ENCODE measurements at places on chromosomes 4 and X.

DNA sequence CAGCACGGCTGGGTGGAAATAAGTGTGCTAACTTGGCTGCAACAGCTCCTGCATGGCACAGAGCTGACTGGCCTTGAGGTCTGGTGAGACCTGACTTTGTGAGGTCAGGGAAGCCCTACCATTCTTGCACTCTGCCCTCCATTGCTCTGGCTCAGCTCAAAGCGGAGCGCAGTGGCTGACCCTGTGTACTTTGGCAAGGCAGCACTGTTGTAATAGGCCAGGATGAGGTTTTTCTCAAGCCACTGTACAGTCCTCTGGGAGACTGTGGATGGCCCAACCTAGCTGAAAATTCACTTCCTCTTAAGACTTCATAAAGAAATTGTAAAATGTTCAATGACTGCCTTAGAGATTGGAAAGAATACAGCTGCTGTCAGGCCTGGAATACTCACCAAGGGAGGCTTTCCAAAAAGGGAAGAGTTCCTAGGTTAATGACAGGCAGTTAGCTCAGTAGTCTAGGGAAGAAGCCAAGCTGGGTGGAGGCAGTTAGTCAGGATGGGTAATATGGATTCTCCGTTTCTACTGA lies 129.8 kb downstream of the GUCY2F start:
- DNase-seq, result peak; percentile 36
- H3K36me3 ChIP-seq, result no peaks in the 10 kb centered on the region
- no peak overlapping the region for H3K4me3 ChIP-seq

- no peak for DNase-seq
- no peak overlapping the region for H3K4me3 ChIP-seq
Measured at GRCh38 chr4:81796790-81797528, 325.3 kb upstream of the RASGEF1B start.

- no peaks in the 10 kb centered on the region for H3K4me1 ChIP-seq
- no peaks in the 10 kb centered on the region for H3K27me3 ChIP-seq
- no peak overlapping the region for H3K4me3 ChIP-seq
- DNase-seq, result no peak
Measured at GRCh38 chr4:14131335-14131734, 503.8 kb upstream of the BOD1L1 start.

DNA sequence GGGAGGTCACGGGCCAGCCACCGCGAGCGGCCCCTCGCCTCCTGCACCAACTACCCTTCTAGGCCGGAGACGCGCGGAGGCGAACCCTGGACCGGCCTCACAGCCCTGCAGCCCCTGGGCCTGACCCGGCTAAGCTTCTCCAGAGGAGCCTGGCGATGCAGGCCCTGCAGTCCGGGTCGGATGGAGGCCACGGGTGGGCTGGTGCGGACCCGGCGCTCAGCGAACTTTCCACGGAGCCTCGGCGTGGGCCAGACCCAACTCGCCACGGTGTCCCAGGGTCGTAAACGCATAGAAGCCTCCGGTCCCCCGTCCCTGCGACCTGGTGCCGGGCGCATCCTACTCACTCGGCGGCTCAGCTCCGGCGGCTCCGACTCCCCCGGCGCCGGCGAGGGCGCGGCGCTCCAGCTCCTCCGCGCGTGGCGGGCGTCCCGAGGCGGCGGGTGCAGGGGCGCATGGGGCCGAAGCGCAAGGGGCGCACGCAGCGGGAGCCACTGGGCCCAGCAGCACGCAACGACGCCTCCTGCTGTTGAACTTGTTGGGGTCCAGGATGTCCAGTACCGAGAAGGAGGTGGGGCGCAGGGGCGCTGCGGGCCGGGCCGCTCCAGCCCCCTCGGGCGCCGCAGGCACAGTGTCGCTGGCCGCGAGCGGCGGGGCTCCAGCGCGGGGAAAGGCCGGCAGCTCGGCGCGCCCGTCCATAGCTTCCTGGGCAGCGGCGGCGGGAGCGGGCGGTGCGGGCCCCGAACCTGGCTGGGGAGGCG lies 427 bp downstream of the NKX1-1 start:
- no peak overlapping the region for H3K27ac ChIP-seq
- no peaks in the 10 kb centered on the region for H3K36me3 ChIP-seq
- DNase-seq, result no peak
- H3K27me3 ChIP-seq, result no peaks in the 10 kb centered on the region
- H3K4me3 ChIP-seq, result no peak overlapping the region

DNA sequence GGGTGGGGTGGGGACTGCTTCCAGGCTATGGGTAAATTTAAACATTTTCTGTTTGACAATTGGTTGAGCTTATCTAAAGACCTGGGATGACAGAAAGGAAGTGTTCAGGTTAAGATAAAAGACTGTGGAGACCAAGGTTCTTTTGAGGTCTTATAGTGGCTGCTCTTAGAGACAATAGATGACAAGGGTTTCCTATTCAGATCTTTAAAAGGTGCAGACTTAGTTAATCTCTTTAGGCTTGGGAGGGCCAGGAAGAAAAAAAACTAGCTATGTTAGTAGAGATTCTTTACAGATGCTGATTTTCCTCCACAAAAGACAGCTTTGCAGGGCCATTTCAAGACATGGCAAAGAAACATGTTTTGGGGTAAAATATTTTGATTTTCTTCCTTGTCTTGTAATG lies 972.5 kb downstream of the CCSER1 start:
- no peaks in the 10 kb centered on the region for H3K4me1 ChIP-seq
- H3K27me3 ChIP-seq, result no peaks in the 10 kb centered on the region
- no peaks in the 10 kb centered on the region for H3K36me3 ChIP-seq
- no peak overlapping the region for H3K27ac ChIP-seq
- no peak for DNase-seq

- H3K27ac ChIP-seq, result no peak overlapping the region
- peaks cover 12% of the 10 kb centered on the region for H3K27me3 ChIP-seq
Measured at GRCh38 chrX:131399678-131400428, 110.7 kb upstream of the IGSF1 start.

DNA sequence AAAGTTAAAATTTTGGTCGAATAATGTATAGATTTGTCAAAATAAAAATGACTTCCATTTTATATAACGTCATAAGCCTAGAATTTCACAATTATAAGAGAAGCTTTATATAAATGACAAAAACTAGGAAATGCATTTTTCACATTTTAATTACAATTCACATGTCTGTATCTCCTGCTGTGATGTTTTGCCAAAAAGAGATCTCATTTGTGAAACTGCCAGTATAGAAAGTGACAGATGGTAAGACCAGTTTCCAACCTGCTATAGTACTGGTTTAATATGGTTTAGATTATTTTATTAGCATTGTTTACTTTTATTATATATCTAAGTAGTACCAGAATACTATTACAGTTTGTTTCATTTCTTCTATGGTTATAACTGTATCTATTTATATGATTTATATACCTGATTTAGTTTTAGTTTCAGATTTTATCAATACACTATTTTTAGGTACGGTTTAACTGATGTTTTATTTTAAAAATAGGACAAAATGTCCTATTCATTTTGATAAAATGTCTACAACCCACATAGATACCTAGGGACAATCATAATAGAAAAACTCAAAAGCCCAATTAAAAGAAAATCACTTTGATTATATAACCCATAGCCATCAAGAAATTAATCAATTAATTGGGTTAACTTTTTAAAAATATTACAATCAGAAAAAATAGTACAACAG lies 5.4 kb upstream of the CCSER1 start:
- no peaks in the 10 kb centered on the region for H3K4me1 ChIP-seq
- no peaks in the 10 kb centered on the region for H3K36me3 ChIP-seq
- no peak overlapping the region for H3K4me3 ChIP-seq
- H3K27me3 ChIP-seq, result no peaks in the 10 kb centered on the region
- H3K27ac ChIP-seq, result no peak overlapping the region
- DNase-seq, result no peak

DNA sequence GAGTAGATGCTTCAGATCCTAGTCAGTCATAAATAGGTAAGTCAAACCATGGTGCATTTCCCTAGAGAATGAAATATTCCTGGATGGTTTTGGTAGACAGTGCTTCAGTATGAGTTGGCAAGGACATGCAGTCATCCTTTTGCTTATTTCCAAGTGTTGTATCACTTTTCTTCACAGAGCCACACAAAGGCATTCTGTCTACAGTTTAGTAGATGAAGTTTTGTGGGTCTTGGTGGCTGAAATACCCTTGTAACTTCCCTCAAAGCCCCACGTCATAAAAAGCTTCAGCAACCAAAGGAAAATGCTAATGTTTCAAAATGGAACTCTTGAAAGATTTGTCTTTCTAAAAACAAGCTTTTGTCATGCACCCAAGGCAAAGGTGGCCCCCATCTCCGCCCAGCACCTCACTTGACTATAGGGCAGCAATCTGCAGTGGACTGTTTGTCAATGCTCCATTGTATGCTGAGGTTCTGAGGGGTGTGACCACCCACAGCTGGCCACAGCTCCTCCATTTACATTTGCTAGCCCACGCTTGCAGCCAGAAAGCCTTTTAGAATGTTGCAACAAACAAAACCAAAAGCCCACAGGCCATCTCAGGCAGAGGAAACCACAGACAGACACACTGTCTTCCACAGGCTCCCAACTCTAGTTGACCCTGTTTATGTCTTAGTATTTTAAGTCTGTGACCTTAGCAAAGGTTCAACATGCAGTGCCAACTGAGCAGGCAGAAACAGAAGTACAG lies 87.1 kb upstream of the FAM9C start:
- H3K27me3 ChIP-seq, result no peaks in the 10 kb centered on the region
- H3K27ac ChIP-seq, result no peak overlapping the region
- no peaks in the 10 kb centered on the region for H3K36me3 ChIP-seq
- no peak overlapping the region for H3K4me3 ChIP-seq
- H3K4me1 ChIP-seq, result peaks cover 2% of the 10 kb centered on the region

- DNase-seq, result no peak
- no peak overlapping the region for H3K4me3 ChIP-seq
- no peak overlapping the region for H3K27ac ChIP-seq
- H3K27me3 ChIP-seq, result no peaks in the 10 kb centered on the region
- H3K36me3 ChIP-seq, result no peaks in the 10 kb centered on the region
- peaks cover 10% of the 10 kb centered on the region for H3K4me1 ChIP-seq
Measured at GRCh38 chr4:145613566-145614232, 5.5 kb upstream of the MMAA start.

DNA sequence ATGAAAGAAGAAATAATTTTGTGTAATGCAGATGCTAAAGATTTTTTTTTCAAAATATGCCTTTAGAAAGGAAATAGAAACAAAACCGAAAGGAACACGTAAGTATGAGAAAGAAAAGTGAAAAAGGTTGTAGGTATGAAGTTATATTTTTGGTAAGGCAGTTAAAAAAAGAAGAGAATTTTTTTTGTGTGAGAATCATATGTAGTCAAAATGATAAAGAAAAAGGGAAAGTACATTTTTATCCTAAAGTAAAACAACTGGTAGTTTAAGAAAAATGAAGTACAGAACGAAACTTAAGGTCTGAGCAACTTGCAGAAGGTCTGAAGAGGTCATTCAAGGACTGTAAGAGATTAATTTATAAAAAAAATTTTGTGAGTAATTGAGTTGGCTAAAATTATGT lies 164.0 kb upstream of the TRAM1L1 start:
- no peak overlapping the region for H3K27ac ChIP-seq
- no peaks in the 10 kb centered on the region for H3K4me1 ChIP-seq
- DNase-seq, result no peak

DNA sequence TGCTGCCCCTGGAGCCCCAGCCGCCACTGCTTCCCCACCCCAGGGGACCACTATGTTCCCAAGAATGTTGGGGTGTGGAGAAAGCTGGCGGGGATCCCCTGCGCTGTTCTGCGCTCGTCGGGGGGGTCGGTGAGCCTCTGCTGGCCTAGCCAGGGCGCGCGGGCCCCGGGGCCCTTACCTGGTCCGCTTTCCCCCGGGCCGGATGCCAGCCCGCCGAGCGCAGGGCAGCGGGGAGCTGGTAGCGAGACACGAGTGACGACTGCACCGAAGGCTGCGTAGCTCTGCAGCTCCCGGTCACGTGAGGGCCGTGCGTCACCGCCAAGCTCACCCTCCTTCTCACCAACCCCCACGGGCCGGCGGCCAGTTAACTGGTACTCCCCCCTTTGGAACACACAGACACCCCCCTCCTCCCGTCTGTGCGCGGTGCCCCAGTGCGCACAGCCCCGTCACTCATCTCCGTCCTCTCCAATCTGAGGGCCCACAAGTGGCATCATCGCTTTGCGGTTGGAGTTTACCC lies at the start of gene BEX1:
BEX1 (minus strand) TSS at position 254 of the 517 bp plus-strand sequence. CDS start 897 bp downstream, outside the sequence.
- H3K27me3 ChIP-seq, result no peaks in the 10 kb centered on the region
- peak within 1 kb of the TSS; percentile 45 for H3K27ac ChIP-seq
- no peaks in the 10 kb centered on the region for H3K36me3 ChIP-seq
- peak within 1 kb of the TSS; percentile 43 for H3K4me3 ChIP-seq

DNA sequence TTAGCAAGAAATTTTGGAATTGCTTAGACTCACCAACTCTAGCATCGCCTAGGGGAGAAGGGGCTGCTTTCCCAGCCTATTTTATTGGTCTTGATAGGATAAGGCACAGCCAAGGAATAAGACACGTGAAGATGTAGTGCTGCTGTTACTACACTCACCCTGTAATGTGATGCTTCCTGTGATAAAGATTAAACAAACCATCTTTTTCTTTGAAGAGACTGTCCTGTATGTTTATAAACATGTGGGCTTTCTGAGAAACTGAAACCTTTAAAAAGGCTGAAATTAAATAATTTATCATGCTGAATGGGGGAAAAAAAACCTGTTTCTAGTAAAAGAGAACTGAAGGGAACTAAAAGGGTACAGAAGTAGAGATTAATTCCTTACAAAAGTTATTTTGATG lies 13.2 kb downstream of the TAPT1 start:
- DNase-seq, result no peak
- H3K27me3 ChIP-seq, result no peaks in the 10 kb centered on the region
- H3K4me1 ChIP-seq, result peaks cover 9% of the 10 kb centered on the region
- no peak overlapping the region for H3K4me3 ChIP-seq
- H3K36me3 ChIP-seq, result no peaks in the 10 kb centered on the region

DNA sequence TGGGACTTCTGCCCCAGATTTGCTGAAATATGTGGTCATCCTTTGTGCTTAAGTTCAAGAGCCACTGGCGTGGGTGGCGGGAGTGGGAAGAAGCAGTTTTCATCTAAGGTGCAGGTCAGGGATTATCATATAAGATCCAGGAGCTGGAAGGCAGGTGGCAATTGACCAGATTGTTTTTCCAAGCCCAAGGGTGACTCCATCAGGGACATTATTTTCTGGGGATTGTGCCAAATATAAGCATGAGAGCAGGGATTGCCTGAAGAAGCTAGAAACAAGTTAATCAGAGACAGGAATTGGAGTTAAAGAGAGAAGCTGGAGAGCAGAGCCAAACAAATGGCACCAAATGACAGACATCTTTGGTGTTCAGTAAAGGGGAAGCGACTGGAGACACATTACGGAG lies 19.4 kb upstream of the SEL1L3 start:
- no peaks in the 10 kb centered on the region for H3K27me3 ChIP-seq
- DNase-seq, result no peak
- no peak overlapping the region for H3K27ac ChIP-seq
- no peak overlapping the region for H3K4me3 ChIP-seq

- no peak overlapping the region for H3K27ac ChIP-seq
- no peaks in the 10 kb centered on the region for H3K36me3 ChIP-seq
- no peak overlapping the region for H3K4me3 ChIP-seq
- H3K4me1 ChIP-seq, result no peaks in the 10 kb centered on the region
Measured at GRCh38 chrX:39470588-39471407, 627.0 kb downstream of the BCOR start.

GRCh38 chr4:4386296-4386735 lies 586 bp upstream of the NSG1 start:
- H3K4me3 ChIP-seq, result peak overlapping the region; percentile 24
- H3K36me3 ChIP-seq, result no peaks in the 10 kb centered on the region
- peaks cover 9% of the 10 kb centered on the region for H3K27me3 ChIP-seq
- no peak for DNase-seq
- H3K27ac ChIP-seq, result no peak overlapping the region
- H3K4me1 ChIP-seq, result peaks cover 4% of the 10 kb centered on the region

- H3K27ac ChIP-seq, result no peak overlapping the region
- no peaks in the 10 kb centered on the region for H3K36me3 ChIP-seq
- no peak overlapping the region for H3K4me3 ChIP-seq
- no peaks in the 10 kb centered on the region for H3K27me3 ChIP-seq
- H3K4me1 ChIP-seq, result no peaks in the 10 kb centered on the region
Measured at GRCh38 chr4:184282251-184282713, 64.6 kb upstream of the ENPP6 start.

GRCh38 chr4:184052616-184053015 lies 147.5 kb downstream of the STOX2 start:
- no peak overlapping the region for H3K27ac ChIP-seq
- H3K4me3 ChIP-seq, result no peak overlapping the region
- no peaks in the 10 kb centered on the region for H3K4me1 ChIP-seq
